ENCODE measurements at places on chromosomes 4 and X.

- DNase-seq, result no peak
Observed at GRCh38 chrX:110407910-110408545, 49.4 kb downstream of the RTL9 start.

DNA sequence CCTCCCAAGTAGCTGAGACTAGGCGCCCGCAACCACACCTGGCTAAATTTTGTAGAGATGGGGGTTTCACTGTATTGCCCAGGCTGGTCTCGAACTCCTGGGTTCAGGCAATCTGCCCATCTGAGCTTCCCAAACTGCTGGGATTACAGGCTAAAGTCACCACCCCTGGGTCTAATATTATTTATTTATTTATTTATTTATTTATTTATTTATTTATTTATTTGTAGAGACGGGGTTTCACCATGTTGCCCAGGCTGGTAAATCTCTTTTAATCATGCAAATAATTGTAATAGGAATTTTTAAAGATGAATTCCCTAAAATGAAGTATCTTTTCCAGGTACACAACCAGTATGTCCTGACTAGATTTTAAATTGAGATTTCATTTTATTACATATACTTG is 761.8 kb downstream of the TRAM1L1 start:
- DNase-seq, result no peak

GRCh38 chr4:16122308-16122711 is 38.5 kb upstream of the PROM1 start:
- DNase-seq, result no peak

DNA sequence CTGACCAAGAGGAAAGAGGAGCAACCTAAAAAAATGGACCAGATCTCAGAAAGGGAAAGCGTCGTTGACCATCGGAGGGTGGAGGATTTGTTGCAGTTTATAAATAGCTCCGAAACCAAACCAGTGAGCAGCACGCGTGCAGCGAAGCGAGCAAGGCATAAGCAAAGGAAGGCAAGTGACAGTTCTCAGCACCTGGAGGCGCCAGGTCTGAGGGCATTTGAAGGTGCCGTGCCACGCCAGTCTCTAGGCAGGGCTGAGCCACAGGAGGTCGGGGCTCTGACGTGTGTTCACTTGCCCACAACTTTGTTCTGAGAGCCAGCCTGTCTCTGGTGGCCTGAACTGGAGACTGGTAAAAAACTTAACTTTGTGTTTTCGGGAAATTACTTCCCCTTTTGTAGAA is 59.7 kb downstream of the TNIP2 start:
- no peak for DNase-seq

- DNase-seq, result no peak
Observed at GRCh38 chr4:123073650-123074049, 151.3 kb upstream of the NUDT6 start.

GRCh38 chrX:119698845-119699244 is 5.9 kb upstream of the SEPTIN6 start:
- DNase-seq, result no peak

GRCh38 chr4:117907646-117908045 is 126.6 kb upstream of the NDST3 start:
- no peak for DNase-seq

DNA sequence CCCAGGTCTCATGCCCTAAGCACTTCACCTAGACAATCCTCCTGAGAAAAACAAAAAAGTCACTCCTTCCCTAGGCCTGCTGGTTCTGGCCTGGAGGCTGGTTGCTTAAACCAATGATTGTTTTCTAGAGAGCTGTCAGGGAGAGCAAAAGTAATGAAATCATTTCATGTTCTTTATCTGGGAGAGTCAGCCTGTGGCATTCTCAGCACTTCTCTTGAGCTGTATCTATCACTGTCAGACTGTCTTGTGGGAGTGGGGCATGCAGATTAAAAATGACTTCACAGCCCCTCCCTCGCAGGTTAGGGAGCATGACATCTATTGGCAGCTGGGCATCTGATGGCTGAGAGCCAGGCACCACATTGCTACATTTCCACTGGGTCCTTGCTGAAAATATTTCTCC is 20.4 kb upstream of the TMEM154 start:
- DNase-seq, result no peak

GRCh38 chr4:25528391-25528790 is 127.3 kb upstream of the SLC34A2 start:
- DNase-seq, result no peak

- no peak for DNase-seq
Observed at GRCh38 chr4:119135721-119136121, at the start of gene MYOZ2. Gene MYOZ2, plus strand, starts transcription at chr4:119135832. Its CDS starts 694 bp downstream, at chr4:119136526.
